ENCODE measurements at places on chromosomes 3 and 15. TPM values are rescaled to one million over a fixed set of nuclear protein-coding genes. Genes with fewer than 3 reads are reported as not detected.

Gene PPARG
- 21.3 TPM for polyA plus RNA-seq

Gene PPP1R14D
- 104 TPM for polyA plus RNA-seq

Gene REC114
- not detected for polyA plus RNA-seq

Gene VIPR1
- 32.1 TPM for polyA plus RNA-seq

Gene RAF1
- polyA plus RNA-seq = 79.6 TPM

Gene TNFAIP8L3
- polyA plus RNA-seq = 1.1 TPM
